ENCODE measurements at places on chromosomes 2 and 18.

DNA sequence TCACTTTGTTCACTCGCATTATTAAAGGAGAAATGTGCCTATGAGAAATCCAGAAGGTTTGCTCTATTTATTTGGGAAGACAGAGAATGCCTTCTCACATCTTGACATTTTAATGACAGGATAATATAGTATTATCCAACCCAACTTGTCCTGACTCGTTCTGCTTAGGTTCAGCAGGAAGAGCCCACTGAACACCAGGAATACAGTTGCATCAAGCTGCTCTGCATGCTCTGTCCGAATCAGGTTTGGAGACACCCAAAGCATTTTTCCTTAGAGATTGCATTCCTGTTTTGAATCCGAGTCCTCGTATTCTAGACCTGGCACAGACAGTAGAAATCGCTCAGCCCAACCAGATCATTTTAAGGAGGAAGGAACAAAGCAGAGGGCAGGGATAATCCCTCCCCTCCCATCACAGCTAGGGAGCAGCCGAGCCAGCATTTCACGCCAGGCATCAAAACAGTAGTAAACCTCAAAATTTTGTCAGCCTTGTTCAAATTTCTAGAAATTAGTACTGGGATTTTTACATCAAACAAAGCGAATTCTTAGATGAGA is 837.4 kb upstream of the ID2 start:
- DNase-seq: no peak

DNA sequence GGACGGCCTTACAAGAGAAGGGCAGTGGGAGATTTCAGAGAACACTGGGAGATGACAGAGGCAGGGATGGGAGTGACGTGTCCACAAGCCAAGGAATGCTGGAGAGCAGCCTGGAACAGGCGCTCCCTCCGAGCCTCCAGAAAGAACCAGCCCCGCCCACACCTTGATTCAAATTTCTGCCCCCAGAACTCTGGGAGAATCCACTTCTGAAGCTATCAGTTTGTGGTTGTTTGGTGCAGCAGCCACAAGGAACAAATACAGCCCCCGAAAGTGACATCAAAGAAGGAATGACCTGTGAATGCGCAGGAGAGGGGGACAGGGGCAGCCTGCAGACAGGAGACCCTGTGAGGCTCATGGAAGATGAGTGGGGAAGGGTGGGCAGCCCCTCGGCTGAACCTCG is 67.3 kb downstream of the TWIST2 start:
- DNase-seq: no peak

DNA sequence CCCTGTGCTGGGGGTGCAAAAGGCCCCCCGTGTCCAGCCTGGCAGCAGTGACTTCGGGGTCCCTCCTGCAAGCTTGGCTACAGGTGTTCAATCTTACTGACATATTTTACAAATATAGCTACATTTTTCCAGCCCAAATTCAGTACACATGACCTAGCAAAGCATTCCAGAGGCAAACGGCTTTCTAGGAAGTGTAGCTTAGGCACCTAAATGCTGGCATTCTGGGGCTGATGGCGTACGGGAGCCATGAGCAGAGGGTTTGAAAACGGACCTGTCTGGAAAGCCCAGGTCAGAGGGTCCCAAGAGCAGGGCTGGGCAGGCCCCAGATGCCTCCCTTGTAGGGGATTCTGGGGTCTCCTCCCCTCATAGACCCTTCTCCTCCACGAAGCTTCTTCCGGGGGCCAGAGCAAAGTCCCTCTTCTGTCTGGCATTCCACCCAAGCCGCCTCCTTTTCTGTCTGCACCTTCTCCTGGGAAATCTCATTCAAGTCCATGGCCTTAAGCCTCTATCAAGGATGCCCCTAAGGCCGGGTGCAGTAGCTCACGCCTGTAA is 63.3 kb upstream of the ASAP2 start:
- no peak for DNase-seq

DNA sequence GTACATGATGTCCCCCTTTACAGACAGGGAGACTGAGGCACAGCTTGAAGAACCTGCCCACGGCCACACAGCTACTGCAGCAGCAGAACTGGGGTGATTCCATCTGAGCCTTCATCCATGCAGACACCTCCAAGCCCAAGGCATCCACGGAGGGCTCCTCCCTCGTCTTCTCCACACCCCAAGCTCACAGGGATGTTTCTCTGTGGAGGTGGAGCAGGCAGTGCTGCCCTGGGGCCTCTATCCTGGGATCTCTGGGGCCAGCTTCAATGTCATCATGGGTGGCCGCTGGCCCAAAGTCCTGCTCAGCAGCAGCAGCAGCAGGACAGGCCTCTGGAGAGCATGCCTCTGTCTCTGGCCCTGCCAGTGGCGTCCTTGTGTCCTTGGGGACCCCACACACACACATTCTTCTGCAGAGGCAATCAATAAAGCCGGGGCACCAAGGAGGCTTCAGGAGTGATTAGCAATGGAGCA is 31.2 kb downstream of the ADI1 start:
- no peak for DNase-seq

All from naive thymus-derived CD8-positive, alpha-beta T cell (primary cell).